ENCODE measurements at places on chromosomes 11 and 22. TPM values are rescaled to one million over a fixed set of nuclear protein-coding genes. Genes with fewer than 3 reads are reported as not detected.

The FBLN1 gene
- 59.2 TPM for polyA plus RNA-seq

The KDM4E gene
- not detected for polyA plus RNA-seq

The POTEH gene
- polyA plus RNA-seq = not detected

The AP2A2 gene
- 37.2 TPM for polyA plus RNA-seq

The ACR gene
- not detected for polyA plus RNA-seq

The KRTAP5-8 gene
- polyA plus RNA-seq = not detected

The KCNJ4 gene
- polyA plus RNA-seq = not detected

The ACTN3 gene
- polyA plus RNA-seq = not detected

The MARK2 gene
- polyA plus RNA-seq = 14.9 TPM

The OR6Q1 gene
- not detected for polyA plus RNA-seq
